ENCODE measurements at places on chromosomes 5 and 9.

- DNase-seq = no peak
Measured at GRCh38 chr9:97527626-97528528, 26.4 kb downstream of the TMOD1 start.

DNA sequence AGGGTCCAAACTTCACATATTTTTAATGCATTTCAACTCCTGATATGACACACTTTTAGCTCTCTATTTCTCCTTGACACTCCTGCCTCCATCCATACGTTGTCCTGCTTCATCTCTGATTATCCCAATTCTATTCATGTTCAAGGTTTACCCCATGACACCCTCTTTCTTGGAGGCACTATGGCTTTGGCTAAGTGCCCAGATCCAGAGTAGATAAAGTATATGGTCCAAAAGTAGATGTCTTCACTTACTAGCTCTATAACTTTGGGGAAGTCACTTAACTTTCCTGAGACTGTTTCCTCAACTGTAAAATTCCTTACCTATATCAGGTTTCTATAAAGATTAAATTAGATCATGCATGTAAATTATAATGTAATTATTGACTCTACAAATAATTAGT lies 36.1 kb downstream of the SLC22A5 start:
- DNase-seq = no peak

DNA sequence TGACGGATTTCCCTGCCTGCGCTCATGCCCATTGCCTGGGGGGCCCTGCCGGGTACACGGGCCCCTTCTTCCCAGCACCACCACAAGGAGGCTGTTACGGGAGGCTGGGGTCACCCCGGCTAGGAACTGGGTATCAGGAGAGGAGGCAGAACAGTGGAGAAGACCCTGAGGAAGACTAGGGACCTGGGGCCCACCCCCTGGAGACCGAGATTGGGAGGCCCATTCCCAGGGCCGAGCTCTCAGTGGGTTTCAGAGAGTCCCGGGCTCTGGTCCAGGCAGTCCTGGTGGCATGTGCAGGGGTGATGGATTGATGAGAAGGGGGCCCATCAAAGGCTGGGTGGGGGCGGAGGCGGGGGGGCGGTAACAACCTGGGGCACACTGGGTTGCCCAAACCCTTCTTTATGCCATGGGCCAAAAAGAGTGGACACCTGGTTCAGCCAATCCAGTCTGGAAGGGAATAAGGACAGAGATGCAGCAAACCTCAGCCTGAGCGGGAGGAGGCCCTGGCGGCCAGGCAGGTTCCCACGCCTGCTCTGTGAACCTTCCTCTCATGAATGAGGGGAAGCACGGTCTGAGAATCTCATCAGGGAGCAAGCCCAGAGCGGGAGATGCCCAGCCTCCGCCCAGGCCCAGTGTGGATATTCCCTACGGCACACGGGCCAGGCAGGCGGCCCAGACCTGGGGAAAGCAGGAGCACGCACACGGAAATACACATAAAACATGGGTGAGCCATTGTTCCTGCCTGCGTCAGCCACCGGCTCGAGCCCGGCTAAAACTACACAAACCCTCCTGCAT lies 785 bp upstream of the P4HA2 start:
- peak; percentile 44 for DNase-seq

GRCh38 chr5:175550055-175550805 lies 71.9 kb downstream of the SFXN1 start:
- DNase-seq = no peak

DNA sequence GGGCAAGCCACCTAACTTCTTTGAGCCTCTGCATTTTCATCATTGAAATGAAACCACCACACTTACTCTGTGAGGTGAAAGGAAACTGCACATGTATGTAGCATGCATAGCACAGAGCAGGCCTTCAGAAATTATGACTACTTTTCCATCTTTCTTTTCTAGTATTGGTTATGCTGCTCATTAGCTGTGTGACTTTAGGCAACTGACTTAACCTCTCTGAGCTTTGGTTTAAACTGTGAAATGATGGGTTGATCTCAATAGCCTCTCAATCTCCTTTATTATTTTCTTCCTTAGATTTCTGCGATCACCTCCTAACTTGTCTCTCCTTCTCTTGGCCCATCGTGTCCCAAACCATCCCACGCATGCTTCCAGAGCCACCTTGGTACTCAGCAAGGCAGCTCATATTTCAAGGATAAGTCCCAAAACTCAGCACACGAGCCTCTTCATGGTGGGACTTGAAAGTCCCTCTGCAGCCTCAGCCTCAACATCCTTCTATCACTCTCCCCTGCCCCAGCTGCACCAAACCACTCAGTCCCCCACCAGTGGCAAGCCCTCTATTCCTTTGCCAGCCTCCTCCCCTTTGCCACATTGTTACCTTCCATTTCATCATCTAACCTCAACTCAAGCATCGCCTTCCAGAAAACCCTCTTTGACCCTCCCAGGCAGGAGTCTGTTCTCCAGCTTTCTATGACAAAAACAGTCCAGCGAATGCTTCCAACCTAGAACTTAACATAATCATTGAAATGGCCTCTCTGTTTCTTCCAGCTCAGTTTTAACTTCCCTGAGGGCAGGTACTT lies 60.3 kb upstream of the DNAH5 start:
- no peak for DNase-seq

GRCh38 chr9:98326459-98327248 lies 71.2 kb upstream of the TBC1D2 start:
- DNase-seq = no peak

- DNase-seq = peak; percentile 68
Measured at GRCh38 chr5:81212211-81212751, 20.8 kb upstream of the CKMT2 start.

DNA sequence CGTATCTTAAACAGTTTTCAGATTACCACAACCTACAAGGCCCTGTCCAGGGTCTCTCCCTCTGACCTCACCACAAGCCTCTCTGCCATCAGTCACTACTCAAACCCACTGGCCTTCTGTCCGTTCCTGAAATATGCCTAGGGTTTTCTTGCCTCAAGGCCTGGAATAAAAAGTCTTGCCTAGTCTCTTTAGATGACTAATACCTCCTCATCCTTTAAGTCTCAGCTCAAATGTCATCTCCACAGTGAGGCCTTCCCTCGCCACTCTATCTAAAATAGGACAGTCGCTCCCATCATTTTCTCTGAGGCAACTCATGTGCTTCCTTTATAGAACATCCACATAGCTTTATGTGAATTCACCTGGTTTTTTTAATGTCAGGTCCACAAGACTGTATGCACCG lies 5.2 kb downstream of the DENND1A start:
- DNase-seq = no peak
